SW480 (cell line): ENCODE measurements at places on chromosomes 6 and 20.

DNA sequence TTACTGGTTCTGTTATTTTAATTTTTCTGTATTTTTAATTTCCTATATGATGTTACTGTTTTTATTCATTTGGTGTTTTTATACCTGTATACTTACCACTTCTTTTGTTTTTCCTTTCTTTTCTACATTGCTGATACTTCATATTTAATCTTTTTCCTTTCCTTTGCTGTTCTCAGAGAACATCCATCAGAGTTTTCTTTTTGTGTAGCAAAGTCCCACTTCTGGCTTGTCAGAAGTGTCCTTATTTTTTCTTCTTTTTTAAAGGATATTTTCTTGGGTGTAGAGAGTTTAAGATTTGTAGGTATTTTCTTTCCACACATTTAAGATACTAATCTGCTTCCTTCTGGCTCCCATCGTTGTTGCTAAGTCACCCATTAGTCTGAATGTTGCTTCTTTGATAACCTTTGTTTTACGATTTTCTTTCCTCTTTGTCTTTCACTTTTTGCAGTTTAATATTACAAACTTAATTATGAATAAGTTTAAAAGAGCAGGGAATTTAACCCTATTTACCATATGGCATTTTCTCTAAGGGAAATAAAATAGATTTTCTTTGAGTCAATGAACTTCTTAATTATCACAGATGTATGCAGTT is 18.5 kb downstream of the CD2AP start:
- DNase-seq, result no peak

DNA sequence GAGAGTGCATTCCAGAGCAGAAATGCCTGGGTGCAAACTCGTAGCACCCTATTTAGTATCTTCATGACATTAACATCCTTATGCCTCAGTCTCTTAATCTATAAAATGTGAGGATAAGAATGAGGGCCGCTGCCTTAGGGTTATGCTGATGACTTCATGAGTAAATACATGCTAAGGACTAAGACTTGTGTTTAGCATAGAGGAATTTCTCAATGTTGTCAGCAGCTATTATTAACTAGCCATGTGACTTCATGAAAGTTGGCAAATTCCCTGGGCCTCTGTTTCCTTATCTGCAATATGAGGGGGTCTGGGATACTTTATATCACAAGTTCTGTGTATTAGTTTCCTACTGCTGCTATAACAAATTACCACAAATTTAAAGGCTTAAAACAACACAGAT is 108.1 kb upstream of the RIPOR2 start:
- no peak for DNase-seq

GRCh38 chr6:9417400-9417799 is 982.1 kb upstream of the SLC35B3 start:
- DNase-seq, result no peak

DNA sequence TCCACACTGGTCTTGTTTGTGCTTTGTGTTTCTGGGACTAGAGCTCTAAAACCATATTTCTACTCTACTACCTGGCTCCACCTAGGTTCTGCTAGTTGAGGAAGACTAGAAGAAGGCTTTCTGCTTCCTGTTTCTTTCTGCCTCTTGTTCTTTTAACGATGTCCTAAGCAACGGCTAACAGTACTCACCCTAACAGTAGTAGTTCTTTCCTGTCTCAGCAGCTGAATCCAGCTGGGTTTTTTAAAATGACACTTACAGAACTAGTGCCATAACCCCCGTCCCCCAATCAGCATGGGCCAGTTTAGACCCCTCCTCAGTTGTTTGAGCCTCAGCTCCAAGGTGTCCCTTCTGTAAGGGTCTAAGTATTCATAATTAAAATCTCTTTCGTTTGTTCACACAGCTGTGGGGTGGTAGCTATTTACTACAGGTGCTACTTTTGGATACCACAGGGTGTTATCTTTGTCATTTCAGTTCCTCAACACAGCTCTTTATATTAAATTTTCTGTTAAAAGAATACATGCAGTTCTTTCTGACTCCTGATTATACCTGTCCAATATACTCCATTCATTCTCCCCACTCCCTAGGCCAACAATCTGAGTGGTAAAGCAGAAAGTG is 790.2 kb downstream of the DHX35 start:
- DNase-seq, result no peak

DNA sequence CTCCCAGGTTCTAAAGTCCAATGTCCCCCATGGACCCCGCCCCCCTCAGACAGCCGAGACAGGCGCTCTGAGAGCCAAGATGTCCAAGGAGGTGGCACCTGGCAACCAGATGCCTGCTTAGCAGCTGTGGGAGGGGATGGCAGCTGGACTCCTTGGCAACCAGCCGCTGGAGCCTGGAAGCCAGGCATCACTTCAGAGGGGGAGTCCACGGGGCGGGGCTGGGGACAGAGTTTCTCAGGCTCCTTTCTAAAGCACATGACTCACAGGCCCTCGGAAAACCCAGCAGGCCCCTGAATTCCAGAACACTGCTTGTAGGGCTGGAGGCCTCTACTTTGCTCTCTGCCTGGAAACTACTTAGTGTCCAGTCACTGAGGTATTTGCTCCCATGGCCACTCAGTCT is 51.5 kb downstream of the PREX1 start:
- DNase-seq, result no peak

GRCh38 chr20:33693289-33693688 is 7.1 kb upstream of the E2F1 start:
- DNase-seq, result no peak

DNA sequence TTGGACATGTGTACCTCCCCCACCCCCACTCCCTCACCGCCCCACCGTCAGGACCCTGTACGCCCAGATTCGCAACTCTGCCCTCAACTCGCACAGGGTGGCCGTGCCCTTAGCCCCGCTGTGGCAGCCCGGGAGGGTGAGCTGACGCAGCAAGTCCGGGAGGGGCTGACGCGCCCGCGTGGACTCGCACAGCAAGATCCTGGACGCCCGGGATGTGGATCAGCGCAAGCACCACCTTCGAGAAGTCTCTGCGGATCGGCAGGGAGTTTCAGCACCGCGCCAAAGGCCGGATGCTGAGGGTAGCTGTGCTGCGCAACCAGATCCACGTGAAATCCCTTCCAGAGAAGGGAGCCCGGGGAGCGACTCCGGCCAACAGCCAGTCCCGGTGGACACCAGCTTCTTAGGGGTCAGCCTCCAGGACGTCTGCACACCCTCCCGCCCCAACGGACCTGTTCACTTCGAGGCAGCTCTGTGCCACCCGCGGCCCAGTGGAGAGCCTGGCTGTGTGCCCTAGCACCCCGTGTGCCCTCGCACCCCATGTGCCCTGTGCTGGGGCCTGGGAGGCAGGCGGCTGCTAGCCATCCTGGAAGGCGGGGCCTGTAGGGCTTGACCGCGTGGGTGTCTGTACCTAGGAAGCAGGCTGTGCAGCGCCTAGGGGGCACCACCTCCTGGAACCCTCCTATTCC is 6.7 kb upstream of the GJA10 start:
- DNase-seq, result no peak

GRCh38 chr6:159321267-159321666 is 152.1 kb downstream of the FNDC1 start:
- no peak for DNase-seq

DNA sequence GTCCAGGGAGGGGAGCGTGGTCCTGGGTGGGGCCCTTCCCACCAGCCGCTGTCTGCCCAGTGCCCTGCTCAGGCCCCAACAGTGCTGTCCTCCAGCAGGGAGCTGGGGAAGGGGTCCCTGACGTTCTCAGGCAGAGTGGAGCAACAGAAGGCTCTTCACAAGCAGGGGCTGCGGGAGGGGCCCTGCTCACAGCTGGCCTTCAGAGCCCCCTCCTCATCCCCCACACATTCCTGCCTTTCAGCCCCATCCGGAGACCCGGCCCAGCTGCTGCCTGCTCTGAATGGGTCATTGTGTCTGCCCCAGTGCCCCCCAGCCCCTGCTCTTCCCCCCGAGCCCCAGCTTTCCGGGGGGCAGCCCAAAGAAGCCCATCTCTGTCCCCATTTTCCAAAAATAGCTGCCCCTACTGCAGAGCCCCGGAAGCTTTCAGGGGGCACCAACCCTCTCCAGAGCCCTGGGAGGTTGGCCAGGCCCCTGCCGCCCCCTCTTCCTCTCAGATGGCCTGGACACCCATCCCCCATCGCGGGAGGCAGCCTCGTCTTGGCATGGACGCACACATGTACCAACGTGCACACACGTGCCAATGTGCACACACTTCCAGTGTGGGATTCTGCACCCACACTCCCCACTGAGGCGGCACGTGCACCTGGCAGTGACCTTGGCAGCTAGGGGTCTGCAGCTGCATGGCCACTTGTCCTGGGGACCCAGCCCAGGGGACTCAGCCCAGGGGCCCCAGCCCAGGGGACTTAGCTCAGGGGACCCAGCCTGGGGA is 3.7 kb downstream of the COL20A1 start:
- no peak for DNase-seq

GRCh38 chr20:49386848-49387580 is 95.5 kb downstream of the KCNB1 start:
- no peak for DNase-seq

GRCh38 chr6:90494067-90494780 is 92.6 kb downstream of the MAP3K7 start:
- DNase-seq, result no peak
